CD4-positive, CD25-positive, alpha-beta regulatory T cell (primary cell): ENCODE measurements at places on chromosomes 1 and 21.

DNA sequence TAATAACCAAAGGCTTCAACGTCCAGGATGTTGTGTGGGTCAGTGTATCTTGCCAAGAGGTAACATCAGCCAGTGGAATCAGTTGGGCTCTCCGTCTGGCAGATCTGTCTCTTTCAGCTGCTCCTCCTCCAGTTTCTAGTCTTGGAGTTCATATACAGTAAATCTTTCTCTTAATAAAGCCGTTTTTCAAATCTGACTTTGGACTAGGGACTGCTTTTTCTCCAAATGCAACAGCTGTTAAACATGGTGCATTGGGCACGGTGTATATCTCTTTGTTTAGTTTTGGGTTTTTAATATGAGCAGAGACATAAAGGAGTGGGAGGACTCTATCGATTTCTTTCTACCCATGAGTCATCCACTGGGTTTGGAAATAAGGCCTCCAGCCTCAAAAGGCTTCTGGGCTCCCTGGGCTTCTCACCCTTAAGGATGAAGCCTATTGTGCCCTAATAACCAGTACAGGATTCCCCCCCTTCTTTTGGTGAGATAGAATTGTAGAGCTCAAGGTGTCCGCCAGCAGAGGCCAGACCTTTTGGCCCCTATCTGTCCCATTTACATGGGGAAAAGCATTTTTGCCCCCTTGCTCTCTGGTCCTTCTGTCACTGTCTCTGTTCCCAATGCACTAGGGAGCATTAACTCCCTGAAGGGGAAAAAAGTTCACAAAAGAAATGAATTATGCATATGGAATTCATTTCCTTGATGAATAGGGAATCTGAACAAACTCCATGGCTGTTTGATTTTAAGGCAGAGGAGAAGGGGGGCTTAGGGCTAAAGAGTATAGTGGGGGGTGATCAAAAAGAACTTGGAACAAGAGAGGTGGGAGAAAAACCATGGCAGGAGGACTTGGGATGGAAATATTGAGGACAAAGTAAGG, 86.0 kb downstream of the PBX1 start:
- DNase-seq = no peak

- DNase-seq = no peak
Observed at GRCh38 chr1:43220905-43221778, 48.6 kb upstream of the TMEM125 start.

DNA sequence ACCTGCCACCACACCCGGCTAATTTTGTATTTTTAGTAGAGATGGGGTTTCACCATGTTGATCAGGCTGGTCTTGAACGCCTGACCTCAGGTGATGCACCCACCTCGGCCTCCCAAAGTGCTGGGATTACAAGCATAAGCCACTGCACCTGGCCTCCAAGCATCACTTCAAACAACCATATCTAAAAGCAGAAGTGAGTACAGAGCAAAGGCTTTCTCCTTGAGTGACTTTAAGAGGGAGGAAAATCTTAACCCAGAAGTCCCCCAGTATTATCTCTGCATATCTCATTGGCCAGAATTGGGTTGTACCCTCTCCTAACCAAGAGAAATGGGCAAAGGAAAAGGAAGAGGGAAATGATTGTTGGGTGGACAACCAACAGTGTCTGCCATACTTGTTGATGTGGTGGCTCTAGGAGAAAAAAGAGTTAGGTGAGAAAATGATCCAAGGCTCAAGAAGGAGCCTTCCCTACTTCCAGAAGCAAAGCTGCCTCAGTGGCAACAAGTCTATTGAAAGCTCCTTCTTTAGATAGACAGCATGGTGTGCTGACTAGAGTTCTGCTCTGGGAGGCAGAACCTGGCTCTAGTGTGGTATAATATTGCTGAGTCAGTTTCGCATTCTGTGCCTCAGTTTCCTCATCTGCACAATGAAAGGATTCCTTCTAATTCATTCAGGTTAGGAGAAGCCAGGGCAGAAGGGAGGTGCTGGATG, 16.8 kb upstream of the FOXE3 start:
- no peak for DNase-seq

DNA sequence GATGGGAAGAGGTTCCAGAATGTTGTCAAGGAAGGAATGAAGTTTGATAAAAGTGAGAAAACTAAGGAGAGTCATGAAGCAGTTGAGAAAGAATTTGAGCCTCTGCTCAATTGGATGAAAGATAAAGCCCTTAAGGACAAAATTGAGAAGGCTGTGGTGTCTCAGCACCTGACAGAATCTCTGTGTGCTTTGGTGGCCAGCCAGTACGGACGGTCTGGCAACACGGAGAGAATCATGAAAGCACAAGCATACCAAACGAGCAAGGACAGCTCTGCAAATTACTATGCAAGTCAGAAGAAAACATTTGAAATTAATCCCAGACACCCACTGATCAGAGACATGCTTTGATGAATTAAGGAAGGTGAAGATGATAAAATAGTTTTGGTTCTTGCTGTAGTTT, 142.8 kb downstream of the CDC7 start:
- no peak for DNase-seq

GRCh38 chr1:89929467-89930063, 65.3 kb upstream of the ZNF326 start:
- no peak for DNase-seq

DNA sequence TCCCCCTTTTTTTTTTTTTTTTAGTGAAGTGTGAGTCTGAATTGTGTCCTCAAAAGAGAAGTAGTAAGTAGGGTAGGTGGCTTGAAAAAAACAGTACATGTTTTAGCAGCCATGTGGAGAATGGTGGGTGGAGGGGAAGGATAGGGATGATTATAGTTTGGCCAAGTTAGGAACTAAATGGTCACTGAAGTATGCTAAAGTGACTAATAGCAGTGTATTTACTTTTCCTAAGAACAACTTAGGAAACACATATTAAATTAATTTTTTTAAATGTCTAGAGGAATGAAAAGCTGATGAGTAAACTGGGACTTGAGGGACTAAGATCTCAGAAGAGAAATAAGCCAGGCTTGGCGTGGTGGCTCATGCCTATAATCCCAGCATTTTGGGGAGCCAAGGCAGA, 55.5 kb downstream of the PLA2G4A start:
- DNase-seq = no peak

GRCh38 chr1:115676498-115677181, 34.9 kb downstream of the VANGL1 start:
- no peak for DNase-seq
